ENCODE measurements at places on chromosomes 3 and 15.

- DNase-seq: no peak
Measured at GRCh38 chr3:38555149-38555840, 59.2 kb downstream of the EXOG start.

- DNase-seq: peak; percentile 80
Measured at GRCh38 chr3:72679540-72680198, 168.6 kb downstream of the SHQ1 start.

DNA sequence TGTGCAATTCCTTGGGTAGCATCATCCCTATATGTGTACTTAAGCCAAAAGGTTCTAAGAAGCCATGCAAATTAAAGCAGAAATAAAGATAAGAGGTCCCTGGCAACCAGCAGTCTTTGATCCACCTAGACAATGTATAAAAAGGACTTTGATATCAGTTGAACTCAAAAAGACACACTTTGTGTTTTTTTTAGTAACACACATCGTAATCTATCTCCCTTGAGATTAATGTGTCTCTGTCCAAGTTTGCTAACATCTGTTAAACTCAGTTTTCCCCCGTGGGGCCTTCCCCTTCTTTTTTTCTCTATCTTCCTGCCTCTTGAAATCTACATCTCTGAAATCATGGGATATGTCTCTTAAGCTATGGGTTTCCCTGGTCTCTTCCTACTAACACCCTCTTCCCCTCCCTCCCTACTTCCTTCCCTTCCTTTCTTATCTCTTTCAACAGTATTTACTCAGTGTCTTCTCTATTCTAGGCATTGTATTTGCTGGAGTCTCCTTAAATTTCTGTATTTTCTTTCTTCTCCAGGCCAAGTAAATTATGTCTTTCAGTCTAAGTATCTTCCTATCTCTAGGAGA is 27.7 kb downstream of the ALDH1A2 start:
- no peak for DNase-seq

DNA sequence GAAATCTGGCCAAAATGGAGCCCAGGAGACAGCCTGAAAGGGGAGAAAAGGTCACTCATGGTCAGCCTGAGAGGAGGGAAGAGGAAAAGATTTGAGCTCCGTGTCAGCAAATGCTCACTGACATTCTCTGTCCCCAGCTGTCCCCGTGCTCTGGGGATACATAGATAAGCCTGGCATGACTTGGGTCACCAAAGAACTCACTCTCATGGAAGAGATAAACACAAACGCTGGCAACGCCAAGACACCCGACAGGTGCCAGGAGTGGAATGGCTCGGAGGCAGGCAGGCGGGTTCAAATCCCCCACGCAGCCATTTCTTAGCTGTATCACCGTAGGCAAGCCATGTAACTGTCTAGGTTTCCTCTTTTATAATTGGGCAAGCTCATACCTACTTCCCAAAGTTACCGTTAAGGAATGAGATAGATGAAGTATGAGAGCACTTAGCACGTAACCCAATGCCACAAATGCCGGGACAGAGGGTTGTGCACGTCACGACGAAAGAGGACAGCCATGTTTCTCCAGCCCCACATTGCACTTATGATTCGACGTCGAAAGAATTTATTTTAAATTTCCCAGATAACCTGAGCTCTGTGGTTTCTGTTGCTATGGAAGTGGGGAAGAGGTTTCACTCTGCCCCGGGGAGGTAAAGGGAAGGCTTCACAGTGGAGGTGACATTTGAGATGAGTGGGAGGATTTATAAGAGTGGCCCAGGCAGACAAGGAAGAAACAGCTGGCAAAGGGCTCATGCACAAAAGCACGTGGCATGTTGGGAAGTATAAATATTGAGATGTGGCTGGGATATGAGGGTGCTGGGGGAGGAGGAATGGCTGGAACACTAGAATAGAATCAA is 41.4 kb upstream of the TSEN2 start:
- no peak for DNase-seq

GRCh38 chr3:12817343-12817710 is 20.8 kb downstream of the CAND2 start:
- DNase-seq: no peak

- no peak for DNase-seq
Measured at GRCh38 chr15:50134524-50135024, 15.5 kb upstream of the ATP8B4 start.

DNA sequence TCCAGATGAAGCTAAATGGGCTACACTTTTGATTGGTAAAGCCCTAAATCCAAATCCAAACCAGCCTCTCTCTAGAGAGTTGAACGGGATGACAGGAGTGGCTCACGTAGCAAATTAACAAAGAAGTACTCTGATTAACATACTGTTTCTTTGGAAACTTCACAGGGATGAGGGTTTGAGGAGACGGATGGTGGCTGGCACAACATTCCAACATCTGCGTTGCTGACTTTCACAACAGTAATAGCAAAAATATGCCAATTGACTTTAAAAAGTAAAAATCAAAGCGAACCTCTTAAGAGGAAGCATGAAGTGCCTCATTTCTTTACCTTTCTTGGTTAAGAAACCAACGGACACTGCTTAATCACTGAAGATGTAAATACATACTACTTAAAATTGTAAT is 181.4 kb downstream of the TBL1XR1 start:
- no peak for DNase-seq

- DNase-seq: no peak
Measured at GRCh38 chr3:197881970-197882338, 68.0 kb upstream of the RPL35A start.

DNA sequence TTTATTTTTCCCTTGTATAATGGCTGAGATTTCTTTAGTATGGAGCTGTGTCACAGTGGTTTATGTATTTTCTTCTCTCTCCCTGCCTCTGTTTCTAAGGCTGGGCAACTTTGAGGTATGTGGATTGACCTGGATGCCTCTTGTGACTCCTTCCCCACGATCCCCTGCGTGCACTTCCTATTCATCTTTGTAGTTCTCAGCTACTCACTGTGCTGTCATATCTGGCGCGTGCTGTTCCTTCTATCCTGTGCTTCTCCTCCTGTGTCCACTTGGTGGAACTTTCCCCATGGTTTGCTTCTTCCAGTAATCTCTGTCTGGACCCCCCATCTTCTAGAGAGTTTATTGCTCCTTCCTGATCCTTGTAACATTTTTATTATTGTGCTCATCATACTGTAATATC is 97.3 kb downstream of the AKAP13 start:
- DNase-seq: peak; percentile 36

Data from fibroblast of skin of scalp (primary cell).